ENCODE measurements at places on chromosomes 4 and X.

- DNase-seq = no peak
Observed at GRCh38 chrX:153925739-153926551, at the start of gene ARHGAP4. ARHGAP4 (minus strand) TSS chrX:153926264; CDS start chrX:153926202, 62 bp downstream.

DNA sequence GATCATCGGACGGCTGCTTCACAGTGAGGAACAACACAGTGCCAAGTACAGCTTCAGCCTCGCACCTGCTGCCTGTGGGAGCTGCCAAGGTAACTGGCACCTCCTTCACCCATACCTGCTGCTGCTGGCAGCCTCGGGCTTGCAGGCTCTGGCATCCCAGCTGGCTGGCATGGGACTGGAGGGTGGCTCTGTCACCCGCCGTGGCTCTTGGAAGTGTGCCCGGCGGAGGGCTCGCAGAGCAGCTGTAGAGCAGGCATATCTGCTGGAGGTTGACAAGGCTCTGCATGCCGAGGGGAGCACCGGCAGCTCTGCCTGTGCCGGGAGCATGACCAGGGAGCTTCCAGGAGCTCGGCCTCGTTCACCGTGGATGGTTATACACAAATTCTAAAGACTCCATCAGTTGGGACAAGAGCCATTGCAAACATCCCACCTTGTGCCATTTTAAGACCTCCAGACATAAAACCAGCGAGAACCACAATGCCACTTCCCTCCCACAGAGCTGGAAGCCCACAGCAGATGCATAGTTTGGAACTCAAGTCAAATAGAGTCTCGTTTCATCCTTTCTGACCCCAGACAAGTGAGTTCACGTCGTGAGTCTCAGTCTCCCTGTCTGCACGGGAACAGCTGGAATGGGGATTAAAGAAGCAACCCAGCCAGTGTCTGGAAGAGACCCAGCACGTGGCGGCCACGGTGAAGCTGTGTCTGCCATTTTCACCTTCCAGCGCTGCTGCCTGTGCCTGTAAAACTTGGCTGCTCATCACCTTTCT, 84.3 kb upstream of the PSAPL1 start:
- DNase-seq = peak; percentile 78

- no peak for DNase-seq
Observed at GRCh38 chr4:169661761-169662160, 41.4 kb downstream of the CLCN3 start.

GRCh38 chr4:168863719-168864647, 146.1 kb downstream of the CBR4 start:
- no peak for DNase-seq

GRCh38 chrX:2452317-2452784, 48.4 kb downstream of the DHRSX start:
- DNase-seq = no peak

DNA sequence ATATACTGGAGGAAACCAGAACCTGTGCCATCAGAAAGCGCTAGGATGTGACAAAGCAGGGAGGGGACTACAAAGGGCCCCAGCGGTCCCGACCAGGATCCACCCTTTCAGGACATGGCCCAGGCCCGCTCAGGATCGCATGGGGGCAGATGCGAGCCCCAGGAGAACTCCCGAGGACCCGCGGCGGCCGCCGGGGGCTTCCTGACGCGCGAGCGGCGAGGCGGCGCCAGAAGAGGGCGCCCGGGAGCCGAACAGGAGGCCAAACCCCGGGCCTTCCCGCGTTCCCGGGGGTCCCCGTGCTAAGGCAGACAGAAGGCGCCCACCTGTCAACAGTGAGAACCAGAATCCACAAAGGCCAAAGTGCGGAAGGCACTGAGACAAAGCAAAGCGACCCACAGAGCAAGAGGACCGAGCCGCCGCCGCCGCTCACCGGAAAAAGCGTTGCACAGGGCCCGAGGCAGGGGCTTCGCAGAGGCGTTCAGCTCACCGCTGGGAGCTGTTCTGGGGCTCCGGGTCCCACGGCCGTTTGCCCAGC, 7.3 kb upstream of the OPN1LW start:
- peak; percentile 41 for DNase-seq

- no peak for DNase-seq
Observed at GRCh38 chr4:83192634-83193033, 78.1 kb upstream of the PLAC8 start.

- no peak for DNase-seq
Observed at GRCh38 chrX:10981506-10981905, 129.6 kb upstream of the HCCS start.

GRCh38 chr4:187268940-187269339, 545.3 kb upstream of the FAT1 start:
- DNase-seq = no peak

- no peak for DNase-seq
Observed at GRCh38 chr4:60313611-60314178, 886.4 kb upstream of the ADGRL3 start.

DNA sequence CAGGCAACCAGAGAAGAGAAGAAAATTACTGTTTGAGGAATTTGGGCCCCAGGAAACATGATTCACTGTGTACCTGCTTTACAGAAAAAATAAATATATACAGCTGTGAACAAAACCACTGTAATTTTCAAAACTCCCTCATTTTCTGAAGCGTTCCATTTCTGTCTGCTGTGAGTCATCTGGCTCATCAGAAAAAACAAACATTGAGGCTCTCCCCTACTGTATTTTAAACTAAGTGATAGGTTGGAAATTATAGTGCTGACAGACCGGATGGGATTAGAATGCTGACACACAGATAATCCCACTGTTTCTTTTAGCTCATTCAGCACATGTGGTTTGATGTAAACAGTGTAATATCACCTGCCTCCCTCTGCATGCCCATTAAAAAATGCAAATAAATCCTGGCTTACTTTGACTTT, 847.0 kb downstream of the TRIML1 start:
- DNase-seq = no peak

DNA sequence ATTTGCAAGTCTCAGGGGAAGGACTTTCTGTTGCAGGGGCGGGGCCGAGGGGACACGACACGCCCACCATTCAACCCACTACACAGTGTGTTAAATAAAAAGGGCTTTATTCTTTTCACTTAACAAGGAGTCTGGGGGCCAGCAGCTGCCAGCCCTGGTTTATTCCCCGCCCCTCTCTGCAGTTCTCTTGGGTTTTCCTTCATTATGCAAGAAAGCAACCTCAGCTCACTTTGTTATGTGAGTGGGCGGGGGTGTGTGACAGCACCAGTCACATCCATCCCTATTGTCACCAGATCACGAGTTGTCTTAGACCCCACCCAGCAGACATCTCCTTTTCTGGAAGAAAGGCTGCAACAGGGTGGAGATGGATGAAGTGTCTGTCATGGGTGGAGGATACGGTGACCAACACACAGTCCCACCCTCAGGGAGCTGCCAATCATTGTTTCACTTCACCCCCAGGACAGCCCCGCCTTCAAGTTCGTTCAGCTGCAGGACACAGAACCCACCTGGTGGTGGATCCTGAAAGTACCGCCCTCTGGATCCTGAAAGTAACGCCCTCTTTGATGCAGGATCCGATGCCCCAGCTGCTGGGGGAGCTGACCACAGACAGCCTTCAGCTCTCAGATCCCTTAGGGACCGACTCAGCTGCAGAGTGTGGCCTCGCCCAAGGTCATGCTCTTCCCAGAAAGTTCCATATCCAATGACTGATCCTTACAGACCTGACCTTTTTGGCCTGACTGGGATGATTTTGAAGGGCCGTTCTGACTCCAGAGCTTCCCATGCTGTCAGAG, 79.6 kb downstream of the SMIM20 start:
- no peak for DNase-seq

GRCh38 chr4:53450773-53451172, 73.3 kb downstream of the FIP1L1 start:
- DNase-seq = no peak

DNA sequence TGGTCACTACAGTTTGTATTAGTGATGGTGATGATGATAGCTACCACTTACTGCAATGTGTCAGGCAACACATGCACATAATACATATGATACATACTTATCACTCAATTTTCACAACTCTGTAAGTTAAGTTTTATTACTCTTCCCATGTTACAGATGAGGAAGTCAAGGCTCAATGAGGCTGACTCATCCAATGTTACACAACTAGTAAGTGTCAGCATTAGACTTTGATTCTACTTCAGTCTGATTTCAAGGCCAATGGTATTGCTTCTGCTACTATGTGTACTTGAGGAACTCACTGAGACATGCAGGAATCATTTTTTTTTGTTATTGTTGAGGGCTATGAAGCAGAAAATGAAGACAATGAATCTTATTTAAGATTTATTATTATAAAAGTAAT, 96.4 kb upstream of the TRPC5OS start:
- DNase-seq = no peak

GRCh38 chr4:159495515-159496236, 392.8 kb downstream of the RAPGEF2 start:
- DNase-seq = no peak

DNA sequence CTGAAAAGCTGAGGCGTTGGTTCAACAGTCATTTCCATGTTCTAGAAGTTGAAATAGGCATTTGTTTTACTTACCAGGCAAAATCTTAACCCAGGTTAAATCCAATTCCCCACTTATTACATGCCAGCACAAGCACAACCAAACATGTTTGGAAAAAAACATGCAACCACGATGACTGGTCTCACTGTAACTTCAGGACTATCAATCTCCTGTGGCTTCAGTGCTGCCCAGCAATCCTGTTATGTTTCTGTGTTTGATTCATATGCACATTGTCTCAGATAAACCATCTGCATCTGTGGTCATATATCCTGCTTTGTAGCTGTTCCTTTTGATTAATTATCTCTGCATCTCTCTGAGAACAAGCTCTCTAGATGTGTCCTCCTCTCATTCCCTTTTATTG, 28.3 kb downstream of the PRDM8 start:
- no peak for DNase-seq

DNA sequence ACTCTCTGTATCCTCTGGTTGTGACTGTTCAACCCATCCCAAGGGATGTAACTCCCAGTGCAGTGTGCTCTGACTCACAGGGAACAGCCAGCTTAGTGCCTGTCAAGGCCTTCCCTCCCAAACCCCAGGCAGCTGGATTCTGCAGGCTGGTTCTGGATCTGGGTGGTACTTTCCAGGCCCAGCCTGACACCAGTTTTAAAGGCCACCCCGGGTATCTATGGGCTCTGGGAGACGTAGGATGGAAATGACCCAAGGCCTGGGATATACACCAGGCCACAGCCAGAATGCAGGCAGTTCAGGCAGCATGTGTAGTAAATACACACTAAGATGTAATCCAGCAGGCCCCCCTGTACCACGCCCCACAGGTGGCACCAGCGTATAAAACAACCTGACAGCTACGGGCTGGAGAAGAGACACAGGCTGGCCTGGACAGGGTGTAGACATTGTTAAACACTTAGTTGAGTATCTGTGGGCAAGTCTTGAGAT, 64.2 kb downstream of the SPINK2 start:
- DNase-seq = no peak

- no peak for DNase-seq
Observed at GRCh38 chrX:84735025-84735424, 232.8 kb upstream of the HDX start.

- no peak for DNase-seq
Observed at GRCh38 chr4:30354605-30355004, 365.6 kb upstream of the PCDH7 start.

DNA sequence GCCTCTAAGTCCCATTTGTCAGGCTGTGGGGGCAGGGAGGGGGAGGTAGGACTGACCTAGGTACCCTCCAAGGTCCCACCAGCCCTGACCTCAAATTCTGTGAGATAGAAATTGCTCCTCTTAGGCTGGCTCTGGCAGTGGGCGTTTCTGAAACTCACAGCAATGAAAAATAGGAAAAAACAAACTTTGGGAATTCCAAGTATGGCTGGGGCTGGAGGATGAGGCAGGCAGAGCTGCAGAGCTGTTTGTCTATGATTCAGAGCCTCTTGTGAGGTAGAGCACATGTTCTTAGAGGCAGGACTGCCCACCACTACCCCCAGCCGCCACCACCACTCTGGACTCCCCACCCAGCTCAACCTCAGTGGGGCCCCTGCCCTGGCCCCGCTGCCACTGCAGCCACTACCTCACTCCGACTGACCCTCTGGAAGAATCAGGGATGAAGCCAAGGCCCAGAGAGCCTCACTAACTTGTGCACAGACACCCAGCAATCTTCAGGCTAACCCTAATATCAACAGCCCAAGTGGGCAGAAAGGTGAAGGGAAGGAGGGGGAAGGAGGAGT, 98.2 kb downstream of the PJA1 start:
- no peak for DNase-seq

DNA sequence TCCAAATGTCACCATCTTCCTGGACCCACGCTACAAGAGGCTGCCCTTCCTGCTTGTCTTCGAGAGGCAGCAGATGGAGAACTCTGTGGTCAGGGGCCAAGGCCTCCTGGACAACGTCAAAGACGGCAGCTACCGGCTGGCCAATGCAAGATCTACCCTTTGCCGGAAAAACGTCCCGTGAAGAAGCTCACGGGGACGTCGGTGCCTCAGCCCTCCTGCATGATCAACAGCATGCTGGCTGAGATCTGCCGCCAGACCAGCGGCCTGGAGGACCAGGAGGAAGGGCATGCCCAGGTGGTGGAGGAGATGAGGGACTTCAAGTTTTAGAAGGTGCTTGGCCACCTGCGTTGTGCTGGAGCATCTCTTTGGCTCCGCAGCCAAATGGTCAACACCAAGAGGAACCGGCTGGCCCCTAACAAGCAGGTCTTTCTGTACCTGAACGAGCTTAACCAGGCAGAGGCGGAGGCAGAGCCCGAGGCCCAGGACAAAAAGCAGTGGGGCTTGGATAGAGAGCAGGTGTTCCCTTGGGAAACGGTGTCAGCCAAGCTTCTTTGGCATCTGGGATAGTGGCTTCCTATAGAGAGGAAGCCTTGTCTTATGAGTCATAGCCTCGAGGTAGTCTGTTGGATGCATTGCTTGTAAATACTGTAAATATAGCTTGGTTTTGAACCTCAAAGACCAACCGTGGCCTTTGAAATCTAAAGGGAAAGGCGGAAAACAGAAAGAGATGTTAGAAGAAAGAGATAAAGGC, 94.8 kb upstream of the ELOVL6 start:
- no peak for DNase-seq

GRCh38 chr4:31592293-31592692, 872.1 kb downstream of the PCDH7 start:
- no peak for DNase-seq

DNA sequence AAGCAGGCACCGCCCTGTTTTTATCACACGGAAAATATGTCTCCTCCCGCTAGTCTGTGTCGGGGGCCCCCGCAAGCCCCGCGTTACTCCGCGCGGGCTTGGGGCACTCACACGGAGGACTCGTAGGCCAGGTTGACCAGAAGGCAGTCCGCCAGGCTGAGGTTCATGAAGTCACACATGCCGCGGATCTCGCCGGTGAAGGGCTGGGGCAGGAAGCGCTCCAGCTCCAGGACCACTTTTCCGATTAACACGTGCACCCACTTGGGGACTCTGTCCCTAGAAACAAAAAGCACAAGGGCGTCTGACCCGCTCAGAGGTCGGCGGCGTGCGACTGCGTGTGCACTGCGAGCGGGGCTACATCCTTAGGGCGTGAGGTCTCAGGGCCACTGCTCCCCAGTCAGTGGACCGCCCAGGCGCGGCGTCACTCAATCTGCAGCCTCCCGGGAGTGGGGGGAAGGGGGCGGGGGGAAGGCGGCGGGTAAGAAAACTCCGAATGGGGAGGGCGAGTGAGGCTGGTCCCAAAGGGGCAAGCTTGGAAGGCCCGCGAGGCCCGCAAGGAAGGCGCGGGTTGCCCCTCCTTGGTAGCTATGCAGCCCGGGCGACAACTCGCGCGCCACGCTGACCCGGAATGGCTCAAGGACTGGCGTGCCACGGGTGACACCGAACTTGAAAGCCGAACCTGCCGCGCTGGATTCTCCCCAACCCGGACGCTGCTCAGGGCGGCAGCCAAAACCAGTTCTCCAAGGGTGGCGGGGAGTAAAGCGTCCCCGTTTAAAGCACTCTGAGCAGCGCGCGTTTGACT, 722 bp downstream of the NAAA start:
- DNase-seq = peak; percentile 38
